ENCODE measurements at places on chromosomes 4 and X. TPM values are rescaled to one million over a fixed set of nuclear protein-coding genes. Genes with fewer than 3 reads are reported as not detected.

The SPCS3 gene
- 112 TPM for total RNA-seq

The FAAH2 gene
- total RNA-seq: 9.8 TPM

The GLOD5 gene
- total RNA-seq: 9.5 TPM

The INTU gene
- total RNA-seq: 3.4 TPM

The PFKFB1 gene
- total RNA-seq: 0.34 TPM

The EDA gene
- 2.3 TPM for total RNA-seq

The HSFX3 gene
- not detected for total RNA-seq

The PPP4R3C gene
- not detected for total RNA-seq

The NDST3 gene
- 0.25 TPM for total RNA-seq

The CXCL6 gene
- total RNA-seq: 0.55 TPM

The MFAP3L gene
- 5.5 TPM for total RNA-seq

DNA sequence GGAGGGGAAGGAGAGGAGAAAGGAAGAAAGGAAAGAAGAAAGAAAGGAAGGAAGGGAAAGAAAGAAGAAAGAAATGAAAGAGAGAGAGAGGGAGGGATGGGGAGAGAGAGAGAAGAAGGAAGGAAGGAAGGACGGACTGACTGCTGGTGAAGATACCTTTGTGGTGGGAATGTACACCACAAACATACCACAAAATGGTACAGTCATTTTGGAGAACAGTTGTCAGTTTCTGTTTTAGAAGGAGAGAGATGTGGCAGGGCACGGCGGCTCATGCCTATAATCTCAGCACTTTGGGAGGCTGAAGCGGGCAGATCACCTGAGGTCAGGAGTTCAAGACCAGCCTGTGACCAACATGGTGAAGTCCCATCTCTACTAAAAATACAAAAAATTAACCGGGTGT, 40.0 kb upstream of the SHISA3 start:
- DNase-seq: no peak

- no peak for DNase-seq
These were observed 76.0 kb downstream of the NR3C2 start for GRCh38 chr4:148366251-148366650.

DNA sequence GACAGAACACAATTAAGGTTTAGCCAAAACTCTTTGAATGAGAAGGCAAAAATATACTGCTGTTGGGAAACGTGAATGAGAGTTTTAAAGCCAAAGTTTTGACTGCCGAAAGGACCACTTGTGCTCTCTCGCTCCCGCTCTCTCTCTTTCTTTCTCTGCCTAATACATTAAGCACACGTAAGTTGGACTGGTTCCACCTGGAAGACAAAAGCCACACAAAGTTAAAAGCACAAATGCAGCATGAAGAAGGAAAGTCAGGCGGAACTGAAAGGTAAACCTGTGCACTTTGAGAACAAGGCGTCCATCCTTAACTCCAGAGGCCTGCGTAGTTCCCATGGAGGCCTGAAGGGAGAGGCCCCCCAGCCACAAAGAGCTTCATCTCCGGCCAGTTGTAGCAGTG, 1.9 kb downstream of the DCAF12L2 start:
- DNase-seq: no peak

DNA sequence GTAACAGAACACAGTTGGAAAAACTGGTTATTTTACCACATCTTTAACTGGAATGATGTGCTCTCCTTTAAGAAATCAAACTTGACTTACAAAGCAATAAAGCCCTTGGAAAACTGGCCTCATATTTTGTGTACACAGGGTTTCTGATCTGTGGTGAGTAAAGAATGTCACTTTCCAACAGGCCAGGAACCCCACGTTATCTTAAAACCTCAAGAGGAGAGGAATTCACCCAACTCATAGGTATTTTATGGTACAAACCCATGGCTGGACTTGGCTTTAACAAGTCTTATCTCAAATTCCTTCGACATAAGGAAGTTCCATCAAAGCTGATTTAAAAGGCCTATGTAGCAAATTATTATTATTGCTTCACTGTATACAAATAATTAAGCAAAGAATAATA, 1735.1 kb downstream of the PCDH7 start:
- no peak for DNase-seq

- DNase-seq: no peak
These were observed 82.0 kb upstream of the FREM3 start for GRCh38 chr4:143782521-143782920.

DNA sequence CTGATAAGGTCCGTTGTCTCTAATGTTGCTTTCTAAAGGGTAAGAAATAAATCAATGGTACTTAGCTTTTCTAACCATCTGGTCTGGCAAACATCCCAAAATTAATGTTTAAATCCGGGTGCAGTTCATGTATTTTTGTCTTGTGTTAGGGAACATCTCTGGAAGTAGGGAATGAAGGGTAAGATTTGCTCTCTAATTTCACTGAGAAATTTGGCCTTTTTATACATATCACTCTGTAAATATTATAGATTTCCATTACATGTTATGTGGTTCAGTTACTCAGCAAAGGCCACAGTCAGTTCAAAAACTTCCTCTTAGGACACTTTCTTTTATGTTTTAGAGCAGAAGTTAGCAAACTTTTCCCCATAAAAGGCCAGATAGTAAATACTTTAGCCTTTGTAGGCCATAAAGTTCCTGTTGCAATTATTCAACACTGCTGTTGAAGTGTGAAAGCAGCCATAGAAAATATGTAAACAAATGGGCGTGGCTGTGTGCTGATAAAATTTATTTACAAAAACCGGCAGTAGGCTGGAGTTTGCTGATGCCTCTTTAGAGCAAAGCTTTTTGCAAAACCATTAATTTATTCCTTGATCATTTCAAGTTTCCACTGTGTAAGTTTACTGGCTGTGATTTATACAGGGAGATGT, 218.1 kb downstream of the ANTXR2 start:
- DNase-seq: no peak

- peak; percentile 13 for DNase-seq
These were observed 8.1 kb downstream of the PSAPL1 start for GRCh38 chr4:7426525-7427171.

DNA sequence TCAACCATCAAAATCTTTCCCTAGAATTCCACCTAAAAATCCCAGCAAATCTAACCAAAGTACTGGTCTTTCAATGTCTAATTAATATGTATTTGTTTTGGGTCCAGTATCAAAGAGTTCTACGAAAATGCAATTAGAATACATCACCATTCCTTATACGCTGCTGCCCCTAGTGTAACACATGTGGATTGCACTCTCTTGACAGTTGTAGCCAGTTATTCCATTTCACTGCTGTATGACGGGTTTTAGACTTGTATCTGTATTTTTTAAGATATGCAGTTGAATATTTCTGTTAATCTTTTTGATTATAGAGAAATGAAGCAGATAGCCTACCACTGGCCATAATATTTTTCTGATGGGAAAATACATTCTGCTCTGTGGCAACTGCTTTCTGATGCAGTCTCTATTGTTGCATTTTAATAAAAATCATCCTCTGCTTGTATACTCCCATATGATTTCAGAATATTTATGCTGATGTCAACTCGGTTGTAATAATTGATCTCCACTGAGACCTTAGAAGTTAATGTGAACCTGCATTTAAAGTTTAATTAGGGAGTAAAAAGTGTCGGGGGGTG, 17.1 kb upstream of the PAGE2B start:
- DNase-seq: no peak

- no peak for DNase-seq
These were observed 108.8 kb downstream of the NHSL2 start for GRCh38 chrX:72019487-72019886.

- no peak for DNase-seq
These were observed 426.3 kb downstream of the KCNIP4 start for GRCh38 chr4:21522296-21522695.

GRCh38 chr4:69523385-69524132, 27.9 kb upstream of the UGT2B4 start:
- DNase-seq: no peak

DNA sequence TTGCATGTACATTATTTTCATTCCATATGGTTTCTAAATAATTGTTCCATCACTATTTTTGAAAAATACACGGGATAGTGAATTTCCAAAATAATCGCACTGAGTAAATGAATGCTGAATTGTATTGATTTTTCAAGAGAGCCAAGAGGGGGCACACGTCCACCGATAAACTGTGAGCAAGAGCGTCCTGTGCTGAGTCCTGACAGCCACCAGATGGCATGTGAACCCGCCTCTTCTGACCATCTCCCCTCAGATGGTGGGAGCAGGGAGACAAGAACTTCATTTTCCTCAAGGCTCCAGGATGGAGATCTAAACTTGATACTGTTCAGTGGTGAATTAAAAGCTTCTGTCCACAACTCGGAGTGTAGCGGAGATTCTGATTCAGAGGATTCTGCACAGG, 30.6 kb upstream of the IL9R start:
- no peak for DNase-seq

DNA sequence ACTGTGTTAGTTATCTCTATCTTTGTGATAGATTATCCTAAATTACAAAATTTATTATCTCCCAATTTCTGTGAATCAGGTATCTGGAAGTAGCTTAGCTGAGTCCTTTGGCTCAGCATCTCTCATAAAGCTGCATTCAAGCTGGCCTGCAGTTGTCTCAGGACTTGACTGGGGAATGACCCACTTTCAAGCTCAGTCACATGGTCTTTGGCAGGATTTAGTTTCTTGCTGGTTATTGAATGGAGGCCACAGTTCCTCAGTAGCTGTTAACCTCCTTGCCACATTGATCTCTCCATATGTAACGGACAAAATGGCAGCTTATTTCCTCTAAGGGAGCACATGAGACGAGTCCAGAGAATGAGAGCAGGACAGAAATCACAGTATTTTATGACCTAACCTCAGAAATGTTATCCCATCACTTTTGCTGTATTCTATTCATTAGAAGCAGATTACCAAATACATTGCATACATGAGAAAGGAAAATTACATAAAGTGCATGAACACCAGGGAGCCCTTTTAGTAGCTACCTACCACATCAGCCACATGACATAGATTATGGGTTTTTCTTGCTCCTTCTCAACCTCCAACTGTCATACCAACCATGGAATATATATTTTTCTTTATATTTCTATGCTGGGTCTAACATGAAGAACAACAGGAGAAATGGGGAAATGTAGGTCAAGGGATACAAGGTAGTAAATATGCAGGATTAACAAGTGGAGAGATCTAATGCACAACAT, 730.1 kb downstream of the CCSER1 start:
- DNase-seq: no peak

- DNase-seq: peak; percentile 5
These were observed 1.5 kb upstream of the MSX1 start for GRCh38 chr4:4857809-4858508.

- DNase-seq: no peak
These were observed 101.3 kb downstream of the RRAGB start for GRCh38 chrX:55818673-55819375.

DNA sequence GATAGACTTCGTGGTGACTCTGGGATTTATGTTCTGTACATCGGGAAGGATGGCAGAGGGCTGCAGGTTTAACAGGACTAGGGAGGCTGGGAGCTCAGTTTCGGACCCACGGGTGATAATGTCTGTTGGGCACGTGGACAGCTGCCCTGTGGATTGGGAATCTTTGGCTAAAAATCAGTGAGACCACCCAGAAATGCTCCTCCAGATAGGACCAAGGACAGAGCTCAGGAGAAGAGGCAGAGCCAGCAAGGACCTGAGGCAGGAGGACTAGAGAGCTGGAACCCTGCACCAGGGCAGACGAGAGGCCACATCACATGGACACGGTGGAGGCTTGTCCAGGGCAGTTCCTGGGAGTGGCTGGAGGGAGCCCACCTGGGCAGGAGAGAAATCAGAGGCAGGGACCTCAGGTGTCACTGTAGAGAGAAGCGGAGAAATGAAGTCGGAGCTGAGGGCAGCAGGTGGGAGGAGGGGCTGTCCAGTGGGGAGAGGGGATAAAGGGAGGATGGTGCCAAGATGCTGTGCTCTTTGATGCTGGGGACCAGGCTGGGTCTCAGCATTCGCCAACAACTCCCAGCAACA, 79.2 kb downstream of the CPZ start:
- DNase-seq: no peak

DNA sequence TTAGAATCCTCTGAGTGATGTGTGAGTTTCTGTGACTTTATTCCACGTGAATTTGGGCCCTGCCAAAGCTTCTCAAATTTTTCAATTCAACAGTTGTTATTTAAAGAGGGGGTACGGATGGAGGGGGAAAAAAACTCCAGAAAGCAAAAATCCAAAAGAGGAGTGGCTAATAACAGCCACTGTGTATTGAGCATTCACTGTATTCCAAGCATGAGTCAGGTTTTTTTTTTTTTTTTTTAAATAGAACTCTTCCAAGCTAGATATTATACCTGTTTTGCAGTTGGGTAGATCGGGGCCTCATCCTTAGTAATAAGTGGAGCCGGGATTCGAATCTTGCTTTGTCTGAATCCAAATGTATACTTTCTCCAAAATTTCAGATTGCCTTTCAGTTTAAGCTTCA, 6.4 kb upstream of the RHOH start:
- DNase-seq: no peak

- no peak for DNase-seq
These were observed 4.6 kb upstream of the RS1 start for GRCh38 chrX:18676470-18676869.

GRCh38 chr4:120886191-120886590, 36.3 kb downstream of the PRDM5 start:
- DNase-seq: no peak

GRCh38 chr4:110955748-110956147, 332.9 kb upstream of the PITX2 start:
- no peak for DNase-seq

Measured in left colon (tissue), 2 donors.